AG10803 (cell line): ENCODE measurements at places on chromosomes 1 and 21.
A peak's percentile ranks its signal among the peaks of the same experiment; 100 is the strongest.

DNA sequence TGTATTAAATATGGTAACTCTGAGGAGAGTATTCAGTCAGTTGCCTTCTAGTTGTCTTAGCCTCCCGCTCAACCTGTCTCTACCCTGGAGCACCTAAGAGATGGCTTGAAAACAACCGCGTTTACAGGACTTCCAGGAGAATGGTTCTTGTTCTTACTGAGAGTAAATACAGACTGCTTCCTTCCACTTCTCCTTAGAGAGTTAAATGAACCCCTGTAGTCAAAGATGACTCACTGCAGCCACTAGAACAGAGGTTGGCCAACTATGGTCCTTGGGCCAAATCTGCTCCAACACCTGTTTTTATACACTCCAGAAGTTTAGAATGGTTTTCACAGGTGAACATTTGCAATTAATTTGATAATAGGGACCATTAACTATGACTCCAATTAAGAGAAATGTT is 60.1 kb upstream of the ASB17 start:
- no peak for DNase-seq

- DNase-seq, result peak; percentile 97
Measured at GRCh38 chr21:29299916-29300806, 1.4 kb downstream of the BACH1 start.

DNA sequence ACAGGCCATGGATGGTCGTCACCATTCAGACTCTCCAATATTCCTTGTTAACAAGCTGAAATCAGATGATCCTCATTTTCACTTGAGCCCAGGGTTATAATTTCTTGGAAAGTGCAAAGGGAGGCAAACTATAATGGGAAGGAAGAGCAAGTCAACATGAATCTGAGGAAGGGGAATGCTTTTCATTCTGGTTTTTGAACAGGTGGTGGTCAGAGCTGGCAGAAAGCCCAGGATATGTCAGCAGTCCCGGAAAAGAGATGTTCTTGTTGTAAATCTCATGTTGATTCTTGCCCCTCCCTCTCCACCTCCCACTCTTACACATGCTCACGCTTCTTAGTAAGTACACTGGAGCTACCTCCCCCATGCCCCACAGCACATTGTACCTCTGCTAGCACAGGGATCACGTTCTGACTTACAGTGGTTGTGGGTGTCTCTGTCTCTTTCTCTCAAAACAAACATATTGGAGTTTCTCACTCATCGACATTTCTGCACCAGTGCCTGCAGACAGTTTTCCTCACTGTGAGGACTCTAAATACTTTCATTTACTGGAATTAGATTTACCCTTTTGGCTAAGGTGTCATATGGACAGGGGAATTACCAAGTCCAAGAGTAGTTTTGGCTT is 77.6 kb downstream of the XCL2 start:
- no peak for DNase-seq

DNA sequence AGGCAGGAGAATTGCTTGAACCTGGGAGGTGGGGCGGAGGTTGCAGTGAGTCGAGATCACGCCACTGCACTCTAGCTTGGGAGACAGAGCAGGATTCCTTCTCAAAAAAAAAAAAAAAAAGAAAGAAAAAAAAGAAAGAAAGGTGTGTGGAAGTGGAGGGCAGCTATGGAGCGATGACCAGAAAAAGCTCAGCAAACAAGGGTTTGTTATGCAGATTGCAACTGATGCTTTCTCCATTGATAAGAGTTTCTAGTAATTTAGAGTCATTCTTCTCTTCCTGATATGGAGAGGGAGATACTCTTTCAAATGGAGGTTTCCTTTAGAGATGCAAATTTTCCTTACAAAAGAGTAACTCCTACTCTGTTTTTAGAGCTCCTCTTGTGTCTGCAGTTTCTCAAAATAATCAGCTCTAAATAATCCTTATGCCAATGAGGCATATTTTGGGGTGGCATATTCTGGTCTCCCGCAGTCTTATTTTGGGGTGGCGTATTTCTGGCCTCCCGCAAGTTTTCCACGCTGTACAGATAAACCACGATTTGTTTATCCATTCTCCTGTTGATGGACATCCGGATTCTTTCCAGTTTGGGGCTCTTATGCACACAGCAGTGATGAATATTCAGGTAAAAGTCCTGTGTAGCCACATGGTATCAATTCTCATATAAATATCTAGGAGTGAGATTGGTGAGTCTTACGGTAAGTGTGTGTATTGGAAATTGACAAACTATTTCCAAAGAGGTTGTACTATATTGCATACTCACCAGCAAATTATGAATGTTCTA is 30.7 kb upstream of the RCC2 start:
- no peak for DNase-seq

DNA sequence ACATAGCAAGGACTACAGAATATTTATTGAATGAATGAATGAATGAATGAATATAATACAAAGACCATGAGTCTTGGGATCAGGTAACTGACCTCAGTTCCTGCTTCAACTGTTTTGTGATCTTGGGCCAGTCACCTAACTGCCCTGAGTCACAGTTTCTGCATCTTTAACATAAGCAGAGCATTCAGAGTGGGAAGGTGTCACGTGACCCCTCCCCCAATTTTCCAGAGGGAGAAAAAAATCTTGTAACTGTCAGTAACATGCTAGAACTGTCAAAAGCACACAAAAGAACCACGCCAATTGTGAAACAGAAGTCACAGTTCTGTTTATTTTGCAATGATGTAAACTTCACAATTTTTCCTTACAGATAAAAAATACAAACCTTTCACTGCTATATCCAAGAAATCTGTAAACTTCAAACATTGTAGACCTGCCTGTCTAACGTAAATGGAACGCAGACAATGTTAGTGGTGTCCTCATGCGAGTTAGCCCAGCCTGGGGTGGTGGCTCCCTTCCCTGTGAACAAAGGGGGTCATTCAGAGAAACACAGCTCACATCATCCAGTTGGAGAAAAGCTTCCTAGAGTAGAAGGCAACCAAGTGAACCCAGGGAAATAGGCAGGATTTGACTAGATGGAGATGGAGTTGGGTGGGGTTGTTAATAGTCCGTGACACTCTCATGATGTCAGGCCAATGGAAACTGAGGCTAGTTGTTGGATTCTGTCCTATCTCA is 211.8 kb upstream of the ZC3H12A start:
- no peak for DNase-seq

- no peak for DNase-seq
Measured at GRCh38 chr1:32893198-32894018, 7.1 kb downstream of the HPCA start.

DNA sequence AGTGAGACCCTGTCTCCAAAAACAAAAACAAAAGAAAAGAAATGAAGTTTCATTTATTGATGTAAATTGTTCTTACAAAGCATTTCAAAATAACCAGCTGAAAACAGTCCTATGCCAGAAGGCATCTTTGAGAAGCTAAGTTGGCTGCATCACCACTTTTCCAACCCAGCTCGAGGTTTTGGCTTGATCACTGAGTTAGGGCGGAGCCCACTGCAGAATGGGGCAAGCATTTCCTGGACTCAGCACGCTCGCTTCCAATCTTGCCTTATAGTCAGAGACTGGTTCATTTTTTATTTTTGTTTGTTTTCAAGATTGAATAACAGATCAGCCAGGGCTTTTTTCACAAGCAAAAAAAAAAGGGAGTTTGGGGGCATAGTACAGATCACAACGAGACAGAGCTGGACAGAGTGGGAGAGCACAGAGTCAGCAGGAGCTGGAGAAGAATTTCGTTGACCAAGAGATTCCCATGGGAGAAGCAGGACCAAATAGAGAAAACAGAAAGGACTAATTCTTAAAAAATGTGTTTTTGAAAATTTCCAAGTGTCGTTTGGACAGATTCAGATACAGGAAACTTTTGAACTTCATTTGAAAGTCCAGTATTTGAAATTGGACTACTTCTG is 23.5 kb upstream of the COL6A1 start:
- peak; percentile 91 for DNase-seq

GRCh38 chr1:245827301-245827700 is 672.5 kb downstream of the KIF26B start:
- no peak for DNase-seq

DNA sequence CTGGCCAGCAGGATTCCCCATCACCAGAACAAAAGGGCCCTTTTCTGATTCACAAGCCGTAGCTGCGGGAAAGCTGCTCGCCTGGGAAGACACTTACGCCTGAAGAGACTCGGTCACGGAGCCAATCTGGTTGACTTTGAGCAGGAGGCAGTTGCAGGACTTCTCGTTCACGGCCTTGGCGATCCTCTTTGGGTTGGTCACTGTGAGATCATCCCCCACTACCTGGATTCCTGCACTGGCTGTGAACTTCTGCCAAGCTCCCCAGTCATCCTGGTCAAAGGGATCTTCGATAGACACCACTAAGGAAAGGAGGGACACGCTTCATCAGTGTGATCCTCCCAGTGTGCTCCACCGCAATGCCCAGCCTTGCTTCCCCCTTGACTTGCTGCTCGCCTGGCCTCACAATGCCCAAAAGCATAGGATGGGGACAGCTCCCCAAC is 14.7 kb downstream of the ENO1 start:
- no peak for DNase-seq

- DNase-seq, result no peak
Measured at GRCh38 chr1:15955552-15955951, 20.3 kb downstream of the ZBTB17 start.

- no peak for DNase-seq
Measured at GRCh38 chr1:2940178-2940577, 81.1 kb upstream of the ACTRT2 start.

DNA sequence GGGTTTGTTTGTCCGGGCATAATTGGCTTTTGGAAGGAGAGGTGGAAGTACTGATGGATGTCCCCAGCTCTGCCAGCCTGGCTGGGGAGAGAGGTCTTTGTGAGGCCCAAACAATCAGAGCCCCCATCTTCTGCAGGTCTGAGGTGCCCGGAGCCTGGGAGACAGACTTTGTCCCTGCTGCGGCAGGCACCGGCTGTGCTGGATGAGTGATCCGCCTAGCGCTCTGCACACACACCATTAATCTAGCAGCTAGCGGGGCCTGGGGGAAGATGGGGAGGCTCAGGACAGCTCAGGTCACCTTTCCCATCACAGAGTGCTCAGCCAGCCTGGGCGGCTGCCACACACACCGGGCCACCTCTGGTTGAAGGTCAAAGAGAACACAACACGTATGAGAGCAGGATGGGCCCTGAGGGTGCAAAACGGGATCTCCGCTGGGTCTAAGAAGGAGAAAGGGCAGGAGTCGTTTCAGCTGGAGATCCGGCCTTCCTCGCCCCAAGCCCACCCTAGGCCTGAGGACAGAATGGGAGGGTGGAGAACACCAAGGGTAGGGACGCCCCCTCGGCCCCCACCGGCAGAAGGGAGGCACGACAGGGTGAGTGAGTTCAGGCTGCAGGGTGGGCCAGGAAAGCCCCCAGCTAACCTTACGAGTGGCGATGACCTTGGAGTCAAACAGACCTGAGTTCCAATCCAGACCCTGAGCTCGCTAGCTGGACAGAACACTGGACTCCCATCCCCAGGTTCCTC is 341.8 kb downstream of the NPHP4 start:
- no peak for DNase-seq

GRCh38 chr1:20234788-20235535 is 48.6 kb upstream of the PLA2G2C start:
- no peak for DNase-seq

DNA sequence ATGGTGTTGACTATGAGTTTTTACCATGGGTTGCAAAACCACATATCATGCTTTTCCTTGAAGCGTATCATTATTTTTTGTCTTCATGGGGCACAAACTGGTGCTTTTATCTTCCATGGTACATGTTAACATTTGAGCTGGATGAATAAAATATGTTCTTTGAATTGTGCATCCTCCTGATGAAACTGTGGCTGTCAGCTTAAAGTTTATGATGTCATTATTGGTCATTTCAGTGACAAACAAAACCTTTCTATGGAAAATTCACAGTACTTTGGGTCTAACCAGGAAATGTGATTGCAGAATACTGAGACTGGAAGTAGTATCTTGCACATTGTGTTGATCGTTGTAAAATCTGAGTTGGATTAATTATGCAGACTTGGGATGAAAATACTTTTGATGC is 291.7 kb upstream of the ZRANB2 start:
- DNase-seq, result no peak

GRCh38 chr1:8371372-8371991 is 53.6 kb downstream of the SLC45A1 start:
- DNase-seq, result no peak

DNA sequence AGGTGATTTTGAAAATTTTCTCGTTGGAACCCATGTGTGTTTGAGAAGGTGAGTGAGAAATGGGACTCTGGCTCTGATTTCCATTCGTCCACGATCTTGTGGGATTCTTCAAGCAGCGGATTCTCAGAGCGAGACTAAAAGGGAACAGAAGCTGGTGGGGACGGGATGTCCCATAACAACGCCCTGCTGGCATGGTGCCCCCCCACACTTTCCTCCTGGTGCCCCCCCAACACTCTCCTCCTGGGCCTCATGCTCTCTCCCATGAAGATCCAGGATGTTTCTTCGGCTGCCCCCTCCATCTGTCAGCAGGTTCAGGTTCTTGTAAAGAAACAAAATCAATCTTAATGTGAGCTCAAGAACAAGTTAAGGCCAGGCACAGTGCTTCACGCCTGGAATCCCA is 29.1 kb downstream of the PRDM15 start:
- no peak for DNase-seq

GRCh38 chr1:205961405-205961804 is 18.1 kb upstream of the SLC26A9 start:
- DNase-seq, result peak; percentile 17
